ENCODE measurements at places on chromosomes 7 and 10. TPM values are rescaled to one million over a fixed set of nuclear protein-coding genes. Genes with fewer than 3 reads are reported as not detected.

DNA sequence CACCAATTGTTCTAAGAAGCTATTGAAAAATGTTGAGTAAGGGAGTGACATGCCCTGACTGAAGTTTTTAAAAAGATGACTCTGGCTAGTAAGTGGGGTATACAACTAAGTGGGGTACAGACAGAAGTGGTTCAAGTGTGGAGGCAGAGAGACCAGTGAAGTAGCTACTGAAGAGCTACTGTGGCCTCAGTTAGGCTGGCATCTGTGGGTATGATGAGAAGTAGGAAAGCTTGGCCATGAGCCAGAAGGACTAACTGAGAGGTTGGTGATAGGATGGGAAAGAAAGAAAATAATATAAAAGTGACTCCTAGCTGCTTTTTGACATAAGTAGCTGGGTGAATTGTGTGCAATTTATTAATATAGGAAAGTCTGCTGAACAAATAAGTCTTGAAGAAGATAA is 176.6 kb downstream of the SEMA3D start:
- DNase-seq: no peak

Gene OR2A5
- total RNA-seq: not detected

GRCh38 chr7:129907122-129907736 is 45.5 kb downstream of the UBE2H start:
- DNase-seq: no peak

DNA sequence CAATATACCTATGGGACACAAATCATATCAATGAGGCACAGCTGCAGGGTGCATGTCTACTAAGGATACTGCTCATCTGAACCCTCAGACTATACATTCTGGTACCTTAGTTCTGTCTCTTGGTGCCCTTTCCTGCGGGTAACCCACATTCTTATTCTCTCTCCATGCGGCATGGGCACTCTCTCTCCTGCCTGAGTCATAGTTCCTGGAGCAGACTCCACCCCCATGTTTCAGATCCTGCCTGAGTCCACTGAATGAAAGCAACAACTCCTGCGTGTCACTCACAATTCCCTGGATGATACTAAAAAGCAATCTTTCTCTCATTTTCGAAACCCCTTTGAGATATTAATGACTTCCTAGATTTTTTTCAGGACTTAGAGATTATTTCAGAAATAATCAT is 653.1 kb upstream of the C7orf33 start:
- DNase-seq: no peak

GRCh38 chr7:92478095-92478494 is 349 bp upstream of the ERVW-1 start:
- no peak for DNase-seq

Gene GIMAP7
- not detected for total RNA-seq

GRCh38 chr10:31578181-31578852 is 259.3 kb downstream of the ZEB1 start:
- no peak for DNase-seq

DNA sequence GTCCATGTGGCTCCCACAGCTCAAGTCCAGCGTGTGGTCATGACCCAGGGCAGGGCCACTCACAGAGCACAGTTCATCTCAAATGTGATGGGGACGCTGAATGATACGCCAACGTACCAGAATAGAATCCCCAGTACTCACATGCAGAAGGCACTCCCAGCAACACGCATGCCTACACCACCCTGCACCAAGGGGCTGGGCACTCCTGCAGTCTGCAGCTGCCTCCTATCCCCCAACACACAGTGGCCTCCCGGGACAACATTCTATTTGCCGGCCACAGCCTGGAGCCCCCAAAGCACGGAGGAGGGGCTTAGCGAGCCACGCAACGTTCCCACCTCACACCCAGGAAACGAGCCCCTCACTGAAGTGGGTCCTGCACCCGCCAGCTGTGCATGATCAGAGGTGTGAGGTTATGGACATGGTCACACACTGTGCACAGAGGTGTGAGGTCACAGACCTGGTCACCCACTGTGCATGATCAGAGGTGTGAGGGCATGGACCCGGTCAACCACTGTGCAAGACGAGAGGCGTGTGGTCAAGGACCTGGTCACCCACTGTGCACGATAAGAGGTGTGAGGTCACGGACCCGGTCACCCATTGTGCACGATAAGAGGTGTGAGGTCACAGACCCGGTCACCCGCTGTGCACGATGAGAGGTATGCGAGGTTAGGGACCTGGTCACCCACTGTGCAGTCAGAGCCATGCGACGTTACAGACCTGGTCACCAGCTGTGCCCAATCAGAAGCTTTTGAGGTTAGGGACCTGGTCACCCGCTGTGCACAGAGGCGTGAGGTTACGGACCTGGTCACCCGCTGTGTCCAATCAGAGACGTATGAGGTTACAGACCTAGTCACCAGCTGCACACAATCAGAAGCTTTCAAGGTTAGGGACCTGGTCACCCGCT is 182.8 kb downstream of the DIP2C start:
- peak; percentile 58 for DNase-seq

GRCh38 chr10:88457660-88458059 is 125.5 kb downstream of the RNLS start:
- DNase-seq: no peak

- DNase-seq: no peak
These were observed 7.3 kb downstream of the TSPAN15 start for GRCh38 chr10:69458430-69459100.

- no peak for DNase-seq
These were observed 3.3 kb downstream of the MAP3K8 start for GRCh38 chr10:30437031-30437841.

- DNase-seq: no peak
These were observed 184.4 kb downstream of the LRRTM3 start for GRCh38 chr10:67110286-67110685.

Gene ACTA2
- total RNA-seq: not detected

DNA sequence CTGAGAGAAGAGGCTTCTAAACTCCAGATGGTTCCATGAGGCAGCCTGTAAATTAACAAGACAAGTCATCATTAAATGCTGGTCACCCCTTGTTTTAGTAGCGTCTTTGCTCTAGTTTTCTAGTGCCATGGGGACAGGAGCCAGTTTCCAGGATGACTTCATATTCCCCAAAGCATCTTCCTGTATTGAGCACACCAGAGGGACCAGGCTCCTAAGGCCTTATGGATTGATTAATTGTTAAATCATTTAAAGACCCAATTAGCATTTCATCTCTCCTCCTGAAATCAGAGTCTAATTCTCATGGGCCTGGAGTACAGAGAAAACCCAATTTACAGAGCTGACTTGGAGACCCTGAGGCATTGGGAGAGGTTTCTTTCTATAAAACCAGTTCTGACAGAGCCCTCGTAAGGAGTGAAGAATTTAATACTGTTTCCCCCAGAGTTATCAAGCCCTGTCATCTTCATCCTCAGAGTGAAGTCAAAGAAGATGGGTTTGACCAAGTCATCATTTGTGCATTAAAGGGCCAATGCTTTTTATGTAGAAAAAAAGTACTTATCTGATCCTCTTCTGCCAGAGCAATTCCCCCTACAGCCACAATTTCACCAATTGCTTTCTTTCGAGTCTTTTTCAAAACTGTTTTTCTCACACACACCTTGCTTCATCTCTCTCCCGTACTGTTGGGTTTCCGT is 678.7 kb downstream of the SDK1 start:
- DNase-seq: no peak

GRCh38 chr10:129525401-129525801 is 58.4 kb downstream of the MGMT start:
- DNase-seq: no peak

Gene SPDYE2B
- not detected for total RNA-seq

DNA sequence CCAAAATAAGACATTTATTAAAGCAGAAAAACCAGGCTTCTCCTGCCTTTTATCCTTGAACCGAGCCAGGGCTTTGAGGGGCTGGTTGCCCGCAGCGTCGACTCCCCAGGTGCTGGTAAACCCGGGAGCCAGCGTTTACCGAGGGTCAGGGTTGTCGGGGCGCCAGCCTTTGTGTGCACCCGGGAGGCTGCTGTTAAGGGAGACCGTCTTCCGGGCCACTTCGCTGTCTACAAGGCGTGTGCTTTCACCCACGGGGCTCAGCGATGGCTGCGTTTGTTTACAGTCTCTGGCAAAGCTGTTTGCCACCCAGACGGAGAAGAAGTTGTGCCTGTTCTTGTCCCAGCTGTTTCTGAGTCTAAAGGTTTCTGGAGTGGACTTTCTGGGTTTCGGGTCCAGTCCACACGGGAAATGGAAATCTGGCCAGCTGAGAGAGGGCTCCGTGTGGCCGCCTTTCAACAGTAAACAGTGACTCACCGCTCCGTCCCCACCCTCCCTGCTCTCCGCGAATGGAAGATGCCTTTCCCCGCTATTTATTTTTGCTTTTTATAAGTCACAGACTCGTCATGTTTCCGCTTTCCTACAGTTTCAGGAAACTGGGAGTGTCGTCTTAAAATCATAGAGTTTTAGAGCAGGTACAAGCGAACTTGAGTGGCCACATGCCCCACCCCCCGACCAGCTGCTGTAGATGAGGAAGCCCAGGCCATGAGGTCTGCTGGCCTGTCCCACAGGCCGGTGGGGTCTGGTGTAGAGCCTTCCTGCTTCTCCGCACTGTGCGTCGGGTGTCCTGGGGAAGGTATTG is 2.2 kb downstream of the MAFK start:
- DNase-seq: peak; percentile 70

Gene HTR5A
- not detected for total RNA-seq

DNA sequence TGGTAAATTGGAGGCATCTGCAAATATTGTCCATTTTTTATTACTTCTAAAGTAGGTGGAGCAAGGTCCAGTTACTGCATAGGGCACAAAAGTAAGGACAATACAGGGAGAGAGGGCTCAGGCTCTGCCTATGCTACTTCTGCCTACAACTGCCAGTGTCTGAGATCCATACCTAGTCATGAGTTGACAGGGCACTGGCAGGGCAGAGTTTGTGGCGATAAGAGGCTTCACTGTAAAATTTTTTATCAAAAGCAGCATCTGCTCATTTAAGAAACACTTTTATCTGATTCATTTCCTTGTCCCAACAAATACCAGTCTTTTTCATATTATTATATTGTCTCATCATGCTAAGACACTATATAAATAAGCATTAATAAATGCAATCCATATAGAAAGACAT is 178.0 kb downstream of the LRRN3 start:
- DNase-seq: no peak

Gene STEAP2
- 8.8 TPM for total RNA-seq

- no peak for DNase-seq
These were observed 44.5 kb upstream of the TRIM8 start for GRCh38 chr10:102599565-102600327.

DNA sequence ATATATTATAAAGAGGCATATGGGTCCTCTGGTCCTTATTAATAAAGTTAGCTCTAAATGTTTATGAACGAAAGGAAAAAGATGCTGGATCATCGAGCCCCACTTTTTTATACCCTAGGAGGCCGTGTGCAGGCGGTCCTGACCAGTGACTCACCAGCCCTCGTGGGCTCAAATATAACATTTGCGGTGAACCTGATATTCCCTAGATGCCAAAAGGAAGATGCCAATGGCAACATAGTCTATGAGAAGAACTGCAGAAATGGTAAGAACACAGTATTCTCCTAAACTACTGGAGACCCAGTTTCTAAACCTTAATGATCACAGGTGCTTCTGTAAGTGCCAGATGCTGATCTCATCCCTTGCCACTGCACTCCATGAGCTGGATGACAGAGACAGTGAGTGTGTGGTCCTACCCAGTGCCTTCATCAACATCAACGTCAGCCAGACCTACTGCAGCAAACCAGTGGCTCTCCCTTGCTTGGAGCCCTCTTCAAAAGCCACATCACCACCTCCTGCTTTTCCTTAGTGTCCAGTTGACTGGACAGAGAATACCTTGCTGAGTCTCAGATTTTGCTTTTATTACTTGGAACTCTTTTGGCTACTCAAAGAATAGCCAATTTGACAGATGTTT is 7.6 kb downstream of the GPNMB start:
- no peak for DNase-seq

DNA sequence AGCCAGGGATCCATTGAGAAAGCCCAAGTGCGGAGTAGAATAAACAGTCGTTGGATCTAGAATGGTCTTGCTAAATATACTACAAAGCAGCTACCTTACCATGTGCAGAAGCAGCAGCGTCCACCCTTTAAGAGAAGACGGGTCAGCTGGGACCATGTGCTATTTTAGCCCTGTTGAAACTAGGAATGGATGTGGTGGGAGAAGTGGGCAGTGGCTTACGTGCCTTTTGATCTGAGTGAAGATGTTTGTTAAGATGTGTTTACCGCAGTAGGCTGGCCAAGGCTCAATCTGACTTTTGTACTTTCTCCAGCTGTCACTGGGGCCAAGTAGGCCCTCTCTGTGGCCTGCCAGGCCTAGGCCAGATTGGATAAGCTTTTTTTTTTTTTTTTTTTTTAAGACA is 9.2 kb downstream of the HABP2 start:
- DNase-seq: no peak

DNA sequence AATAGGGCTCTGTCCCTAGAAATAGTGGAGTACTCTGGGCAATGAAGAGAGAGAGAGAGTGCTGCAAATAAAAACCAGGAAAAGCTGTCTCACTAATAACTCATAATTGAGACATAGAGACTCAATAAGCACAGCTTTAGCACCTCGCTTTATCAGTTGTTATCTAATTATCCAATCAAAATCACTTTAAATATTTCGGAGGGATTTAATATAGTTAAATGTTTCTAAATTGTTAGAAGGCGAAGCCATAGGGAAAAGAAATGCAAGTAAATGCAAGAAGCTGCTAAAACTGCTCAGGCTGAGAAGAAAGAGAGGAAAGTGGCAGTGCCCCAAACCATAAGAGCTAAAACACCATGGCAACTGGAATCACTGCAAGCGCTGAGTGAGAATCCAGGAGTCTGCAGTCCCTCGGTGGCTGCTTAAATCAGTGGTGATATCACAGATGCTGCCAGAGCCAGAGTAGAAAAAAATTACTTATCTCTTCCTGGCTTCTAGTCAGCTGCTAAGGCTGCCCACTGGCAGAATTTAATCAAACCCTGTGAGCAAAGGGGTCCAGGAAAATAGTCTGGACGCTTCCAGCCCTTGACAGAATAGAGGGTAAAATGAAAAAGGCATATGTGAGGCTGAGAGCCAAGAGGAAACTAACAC is 150.4 kb upstream of the CHRM2 start:
- no peak for DNase-seq

Gene CYTH3
- total RNA-seq: 14.3 TPM

- no peak for DNase-seq
These were observed 14.7 kb downstream of the ESYT2 start for GRCh38 chr7:158814637-158815036.

GRCh38 chr7:108402865-108403264 is 53.4 kb downstream of the NRCAM start:
- DNase-seq: no peak

GRCh38 chr7:114310345-114311110 is 104.1 kb upstream of the FOXP2 start:
- no peak for DNase-seq

Gene ZNF511
- 48.7 TPM for total RNA-seq

GRCh38 chr10:14093730-14094484 is 236.8 kb downstream of the FRMD4A start:
- peak; percentile 19 for DNase-seq

Gene TUBB8
- total RNA-seq: 2.5 TPM

Gene CLRN3
- not detected for total RNA-seq

Gene AKR1C8
- total RNA-seq: not detected
